ENCODE measurements at places on chromosomes 3 and 15.

GRCh38 chr3:43023746-43024145 lies 44.6 kb downstream of the GASK1A start:
- no peak for DNase-seq

DNA sequence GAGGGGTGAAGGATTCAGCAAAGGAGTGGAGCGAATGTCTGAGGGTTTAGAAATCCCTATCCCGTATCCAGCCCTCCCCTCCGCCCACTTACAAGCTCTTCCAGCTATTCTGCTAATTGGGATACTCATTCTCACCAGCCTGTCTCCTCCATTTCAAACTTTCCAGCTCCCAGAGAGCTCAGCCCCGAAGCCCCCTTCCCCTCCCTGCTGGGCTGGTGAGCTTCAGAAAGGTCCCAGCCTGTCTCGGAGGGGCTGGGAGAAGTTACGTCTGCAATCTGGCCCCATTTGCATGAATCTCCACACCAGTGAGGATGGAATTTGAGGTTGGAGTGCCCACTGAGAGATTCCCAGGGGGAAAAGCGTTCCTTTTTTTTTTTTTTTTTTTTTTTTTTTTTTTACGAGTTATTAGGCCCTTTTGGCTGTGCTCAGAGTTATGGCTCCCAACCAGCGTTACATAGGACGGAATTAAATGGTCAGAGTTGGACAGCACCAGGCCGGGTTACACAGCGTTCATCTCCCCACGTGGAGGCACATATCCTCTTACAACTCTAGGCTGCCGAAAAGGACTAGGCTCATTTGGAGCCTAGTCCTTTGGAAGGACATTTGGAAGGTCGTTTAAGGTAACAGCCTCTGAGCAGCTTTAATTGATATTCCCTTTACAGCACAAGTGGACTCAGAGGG lies 34.6 kb downstream of the FGD5 start:
- DNase-seq, result no peak

- no peak for DNase-seq
Observed at GRCh38 chr15:20646529-20647142, 105.0 kb upstream of the GOLGA6L6 start.

- no peak for DNase-seq
Observed at GRCh38 chr15:27458345-27459084, 487.5 kb downstream of the GABRG3 start.

GRCh38 chr3:184129012-184129411 lies 6.1 kb upstream of the EIF2B5 start:
- DNase-seq, result peak; percentile 30

DNA sequence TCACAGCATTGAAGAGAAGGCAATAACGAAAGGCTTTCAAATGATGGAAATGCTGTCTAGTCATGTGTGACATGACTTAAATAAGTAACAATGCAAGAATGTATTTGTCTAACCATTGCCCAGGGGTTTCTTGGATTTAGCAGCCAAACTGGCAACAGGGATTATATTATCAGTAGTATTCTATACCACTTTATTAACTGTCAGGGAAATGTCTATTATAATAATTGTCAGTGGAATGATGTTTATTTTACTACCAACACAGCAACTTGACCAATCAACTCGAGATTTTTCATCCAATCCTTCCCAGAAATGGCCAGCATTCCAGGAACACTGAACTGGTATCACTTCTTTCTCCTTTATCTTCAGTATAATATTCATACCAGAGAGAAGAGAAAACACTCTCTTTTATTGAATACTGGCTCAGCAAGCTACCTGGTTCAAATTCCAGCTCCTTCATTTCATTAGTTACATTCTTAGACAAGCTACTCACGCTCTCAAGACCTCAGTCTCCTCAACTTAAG lies 66.2 kb downstream of the FOXP1 start:
- DNase-seq, result no peak

GRCh38 chr3:27578032-27578431 lies 93.8 kb upstream of the SLC4A7 start:
- DNase-seq, result no peak

DNA sequence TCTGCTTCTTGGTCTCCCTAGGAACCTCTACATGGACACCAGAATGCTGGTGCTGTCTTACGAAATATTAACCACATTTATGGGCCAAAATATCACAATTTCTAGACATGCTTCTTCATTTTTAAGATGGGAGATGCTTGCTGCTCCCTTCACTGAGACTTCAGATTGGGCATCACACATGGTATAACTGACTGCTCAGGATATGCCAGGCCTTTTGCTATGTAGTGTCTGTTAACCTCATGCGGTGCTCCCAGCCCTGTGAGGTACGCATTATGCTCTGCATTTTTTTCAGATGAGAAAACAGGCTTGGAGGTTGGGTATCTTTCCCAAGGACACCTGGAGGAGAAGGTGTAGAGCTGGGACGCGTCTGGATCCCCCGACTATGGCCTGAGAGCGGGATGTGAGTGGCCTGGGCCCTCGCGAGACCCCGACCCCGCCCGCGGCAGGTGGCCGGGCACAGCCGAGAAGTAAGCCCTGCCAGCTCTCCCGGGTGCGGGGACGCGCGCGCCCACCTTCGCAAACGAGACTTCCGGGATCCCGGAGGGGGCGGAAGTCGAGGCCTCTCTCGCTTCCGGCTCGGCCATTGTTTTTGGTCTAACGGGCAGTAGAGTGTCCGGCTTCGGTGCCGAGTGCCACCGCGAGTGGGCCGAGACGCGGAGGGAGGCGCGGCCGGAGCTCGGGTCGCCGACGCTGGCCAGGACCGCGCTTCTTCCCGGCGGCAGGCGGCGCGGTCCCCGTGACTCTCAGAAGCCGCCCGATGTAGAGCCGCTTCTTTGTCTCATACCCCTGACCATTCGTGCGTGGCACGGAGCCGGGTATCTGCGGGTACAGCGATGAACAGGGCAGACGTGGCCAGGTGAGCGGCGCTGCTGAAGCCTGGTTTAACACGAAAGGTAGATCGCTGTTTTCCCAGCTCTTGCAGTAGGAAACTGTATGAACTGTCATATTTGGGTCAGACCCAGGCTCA lies at the start of gene ZKSCAN7:
TSS of gene ZKSCAN7 (plus strand) at position 568 of the 967 bp plus-strand sequence. CDS start 1,855 bp downstream, outside the sequence.
- DNase-seq, result peak; percentile 52

GRCh38 chr15:44102675-44103254 lies 92.3 kb downstream of the FRMD5 start:
- no peak for DNase-seq

DNA sequence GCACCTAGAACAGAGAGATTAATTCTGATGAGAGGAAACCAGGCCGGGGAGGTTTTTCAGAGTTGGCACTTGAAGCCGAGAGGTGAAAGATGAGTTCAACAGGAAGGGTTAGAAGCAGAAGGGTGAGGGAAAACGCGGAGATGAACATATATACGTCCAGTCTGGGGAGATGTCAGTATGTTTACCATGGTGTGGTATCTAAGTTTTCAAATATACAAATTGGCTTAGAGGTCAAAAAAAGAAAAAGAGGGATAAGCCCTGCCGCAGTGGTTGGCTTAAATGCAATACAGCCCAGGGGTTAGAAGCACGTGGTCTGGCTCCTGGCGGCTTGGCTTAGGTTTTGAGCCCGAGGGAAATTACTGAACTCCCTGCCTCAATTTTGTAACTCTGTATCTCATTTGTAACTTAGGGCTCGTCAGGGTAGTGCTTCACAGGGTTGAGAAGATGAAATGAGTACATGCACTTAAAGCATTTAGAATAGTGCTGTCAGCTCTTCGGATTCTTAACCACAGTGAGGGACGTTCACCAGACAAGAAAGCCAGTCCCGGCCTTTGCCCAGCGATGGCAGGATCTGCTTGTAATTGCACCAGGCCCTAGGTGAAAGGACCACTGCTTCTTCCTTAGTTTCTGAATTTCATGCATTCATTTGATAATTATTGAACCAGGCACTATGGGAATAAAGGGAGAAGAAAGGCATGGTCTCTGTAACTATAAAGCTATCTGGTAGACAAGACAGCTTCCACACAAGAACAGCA lies 6.4 kb downstream of the HES1 start:
- no peak for DNase-seq
